Fibroblast of villous mesenchyme (primary cell): ENCODE measurements at places on chromosomes 4 and X. TPM values are rescaled to one million over a fixed set of nuclear protein-coding genes. Genes with fewer than 3 reads are reported as not detected.

DNA sequence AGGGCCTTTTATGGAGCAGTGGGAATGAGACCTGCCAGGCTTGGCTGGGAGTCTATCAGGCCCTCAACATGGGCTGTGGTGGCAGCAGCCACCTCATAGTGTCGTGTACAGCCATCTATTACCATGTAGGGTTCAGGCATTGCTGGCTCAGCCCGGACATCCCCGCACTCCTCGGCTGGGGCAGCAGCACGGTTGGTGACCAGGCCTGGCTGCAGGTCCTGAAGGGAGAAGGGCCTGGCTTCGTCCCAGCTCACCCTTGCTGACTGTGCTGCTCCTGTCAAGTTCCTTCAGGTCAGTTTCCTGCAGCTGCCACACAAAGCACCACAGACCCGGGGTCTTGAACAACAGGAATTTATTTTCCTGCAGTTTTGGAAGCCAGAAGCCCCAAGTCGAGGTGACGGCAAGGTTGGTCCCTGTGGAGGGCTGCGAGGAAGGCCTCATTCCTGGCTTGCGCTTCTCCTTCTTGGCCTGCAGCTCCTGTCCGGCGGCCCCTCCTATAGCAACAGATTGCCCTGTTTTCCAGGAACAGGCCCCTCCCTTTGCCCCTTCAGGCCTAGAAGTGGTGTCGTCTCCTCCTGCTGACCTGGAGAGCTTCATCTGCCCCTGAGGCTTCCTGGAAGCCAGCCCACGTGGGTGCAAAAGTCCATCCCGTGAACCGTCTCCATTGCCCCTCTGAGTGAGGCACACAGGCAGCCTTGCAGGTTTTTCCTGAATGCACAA is 25.2 kb upstream of the SORCS2 start:
- no peak for DNase-seq

DNA sequence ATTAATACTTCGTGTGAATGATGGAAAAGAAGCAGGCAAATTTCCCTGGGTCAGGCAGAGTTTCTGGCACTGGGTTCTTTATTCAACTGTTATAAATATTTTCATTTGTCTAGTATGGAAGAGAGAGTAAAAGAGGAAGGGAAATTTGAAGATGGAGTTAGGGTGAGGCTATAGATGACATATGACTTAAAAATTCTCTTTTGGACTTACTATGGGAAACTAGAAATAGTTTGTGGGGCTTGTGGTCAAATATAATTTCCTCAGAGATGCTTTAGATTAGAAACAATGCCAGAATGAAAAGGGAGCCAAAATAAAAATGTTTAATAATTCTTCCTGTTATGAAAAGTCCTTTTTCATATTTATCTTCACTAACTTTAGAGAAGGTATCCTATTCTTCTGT is 103.2 kb downstream of the GC start:
- DNase-seq: no peak

- no peak for DNase-seq
These were observed 1516.6 kb upstream of the TENM3 start for GRCh38 chr4:180726611-180727010.

TTC29 gene
- total RNA-seq: under 0.01 TPM in 1 of 2 replicates, not detected in the other

NLGN4X gene
- total RNA-seq: 0.86 and 0.97 TPM in 2 replicates

IRAK1 gene
- total RNA-seq: 62.6 and 102 TPM in 2 replicates
